ENCODE measurements at places on chromosomes 2 and 18. TPM values are rescaled to one million over a fixed set of nuclear protein-coding genes. Genes with fewer than 3 reads are reported as not detected.

INHBB gene
- 1.6 TPM for polyA plus RNA-seq

RTN4 gene
- 116 TPM for polyA plus RNA-seq

MRPS9 gene
- polyA plus RNA-seq: 25.0 TPM

AGAP1 gene
- 4.9 TPM for polyA plus RNA-seq

Measured in esophagus (tissue), 2 donors.